ENCODE measurements at places on chromosomes 1 and 21.

DNA sequence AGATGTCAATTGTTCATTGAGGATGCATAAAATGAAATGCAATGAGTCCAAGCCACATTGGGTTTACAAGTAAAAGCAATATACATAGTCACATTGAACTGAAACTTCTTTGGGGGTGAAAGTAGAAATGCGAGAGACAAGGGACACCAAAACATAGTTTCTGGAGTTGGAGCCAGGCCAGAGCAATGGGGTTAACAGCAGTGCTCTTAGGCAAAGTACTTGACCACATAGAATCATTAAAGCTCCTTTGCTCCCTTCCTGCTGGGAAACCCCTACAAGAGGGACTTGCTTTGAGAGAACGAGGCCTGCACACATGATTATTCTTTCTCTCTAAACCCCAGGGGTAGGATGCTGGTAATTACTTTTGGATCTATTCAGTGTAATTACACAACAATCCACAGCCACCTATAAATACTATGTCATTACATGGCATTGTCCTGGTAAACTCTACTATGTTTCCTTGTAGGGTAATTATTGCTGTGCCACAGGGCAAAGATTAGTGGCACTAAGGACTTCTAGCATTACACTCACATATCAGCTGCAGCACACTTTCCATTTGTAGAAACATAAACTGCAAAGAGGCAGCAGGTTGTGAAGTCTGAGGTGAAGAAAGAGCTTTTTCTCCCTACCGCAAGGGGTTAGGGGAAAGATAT lies 421.6 kb upstream of the PBX1 start:
- DNase-seq = no peak

DNA sequence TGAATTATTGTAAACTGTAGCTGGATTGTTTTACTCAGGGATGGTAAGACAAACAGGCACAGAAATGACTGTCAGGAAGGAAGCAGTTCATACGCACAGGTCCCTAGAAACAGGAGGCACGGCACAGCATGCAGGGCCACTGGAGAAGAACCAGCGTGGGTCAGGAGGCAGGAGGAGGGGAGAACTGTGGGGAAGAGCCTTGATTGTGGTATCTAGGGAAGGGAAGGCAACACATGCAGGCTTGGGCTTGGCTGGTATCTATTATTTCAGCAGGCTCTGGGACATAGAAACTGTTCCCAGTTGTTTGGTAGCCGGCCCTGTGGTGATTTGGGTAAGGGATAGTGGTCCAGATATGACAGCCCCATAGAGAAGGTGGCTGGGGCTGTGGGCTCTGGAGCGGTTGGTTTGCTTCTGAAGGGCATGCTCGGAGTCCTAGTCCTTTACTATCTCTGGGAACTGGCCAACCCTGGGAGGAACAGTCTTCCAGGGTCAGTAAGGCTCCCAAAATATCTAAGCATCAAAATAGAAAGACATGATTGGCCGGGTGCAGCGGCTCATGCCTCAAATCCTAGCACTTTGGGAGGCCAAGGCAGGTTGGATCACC lies 43.1 kb upstream of the CCSAP start:
- DNase-seq = no peak

DNA sequence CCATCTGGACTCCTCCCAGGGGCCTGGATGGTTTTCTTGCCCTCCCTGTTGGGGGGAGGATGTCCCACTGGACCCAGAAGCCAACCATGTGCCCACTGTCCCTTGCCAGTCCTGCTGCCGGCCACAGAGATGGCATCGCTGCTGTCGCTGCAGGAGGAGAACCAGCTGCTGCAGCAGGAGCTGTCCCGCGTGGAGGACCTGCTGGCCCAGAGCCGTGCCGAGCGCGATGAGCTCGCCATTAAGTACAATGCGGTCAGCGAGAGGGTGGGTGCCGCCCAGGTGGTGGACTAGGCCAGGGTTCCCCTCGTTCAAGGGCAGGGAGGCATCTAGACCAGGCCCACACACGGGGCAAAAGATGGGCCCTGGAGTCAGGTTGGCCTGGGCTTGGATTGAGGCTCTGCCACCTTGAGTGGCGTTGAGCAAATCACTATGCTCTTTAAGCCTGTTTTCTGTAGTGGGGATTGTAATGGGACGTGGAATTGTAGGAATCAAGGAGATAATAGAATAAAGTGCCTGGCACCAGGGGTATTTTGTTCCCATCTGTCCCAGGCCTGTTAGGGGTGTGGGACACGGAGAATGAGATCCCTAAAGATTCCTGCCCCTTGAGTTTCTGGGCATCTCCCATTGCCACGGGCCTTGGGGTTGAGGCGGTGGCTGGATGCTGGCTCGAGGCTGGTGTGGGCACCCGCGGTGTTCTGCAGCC lies 2.6 kb downstream of the CROCC start:
- no peak for DNase-seq

- peak; percentile 49 for DNase-seq
Observed at GRCh38 chr1:198156745-198157240, at the start of gene NEK7. TSS of gene NEK7 (plus strand) at chr1:198156998. CDS start at chr1:198232581, 75,583 bp downstream.

- DNase-seq = no peak
Observed at GRCh38 chr1:7350804-7351203, 420.3 kb upstream of the VAMP3 start.

- DNase-seq = no peak
Observed at GRCh38 chr1:109543283-109543987, 3.8 kb downstream of the GPR61 start.

Data from stimulated activated naive CD4-positive, alpha-beta T cell treated with Interleukin-2 at 50 U/mL for 16 hours (primary cell).